Esophagus squamous epithelium (tissue), 5 donors: ENCODE measurements at places on chromosomes 12 and 14.

DNA sequence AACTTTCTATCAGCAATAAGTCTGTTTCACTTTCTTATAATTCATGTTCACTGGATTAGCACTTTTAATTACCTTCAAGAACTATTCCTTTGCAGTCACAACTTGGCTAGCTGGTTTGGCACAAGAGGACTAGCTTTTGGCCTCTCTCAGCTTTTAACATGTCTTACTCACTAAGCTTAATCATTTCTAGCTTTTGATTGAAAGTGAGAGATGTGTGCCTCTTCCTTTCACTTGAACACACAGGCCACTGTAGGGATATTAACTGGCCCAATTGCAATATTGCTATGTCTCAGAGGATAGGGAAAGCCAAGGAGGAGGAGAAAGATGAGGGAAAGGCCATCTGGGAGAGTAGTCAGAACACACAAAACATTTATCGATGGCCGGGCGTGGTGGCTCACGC is 92.7 kb downstream of the PRICKLE1 start:
- no peak for DNase-seq

DNA sequence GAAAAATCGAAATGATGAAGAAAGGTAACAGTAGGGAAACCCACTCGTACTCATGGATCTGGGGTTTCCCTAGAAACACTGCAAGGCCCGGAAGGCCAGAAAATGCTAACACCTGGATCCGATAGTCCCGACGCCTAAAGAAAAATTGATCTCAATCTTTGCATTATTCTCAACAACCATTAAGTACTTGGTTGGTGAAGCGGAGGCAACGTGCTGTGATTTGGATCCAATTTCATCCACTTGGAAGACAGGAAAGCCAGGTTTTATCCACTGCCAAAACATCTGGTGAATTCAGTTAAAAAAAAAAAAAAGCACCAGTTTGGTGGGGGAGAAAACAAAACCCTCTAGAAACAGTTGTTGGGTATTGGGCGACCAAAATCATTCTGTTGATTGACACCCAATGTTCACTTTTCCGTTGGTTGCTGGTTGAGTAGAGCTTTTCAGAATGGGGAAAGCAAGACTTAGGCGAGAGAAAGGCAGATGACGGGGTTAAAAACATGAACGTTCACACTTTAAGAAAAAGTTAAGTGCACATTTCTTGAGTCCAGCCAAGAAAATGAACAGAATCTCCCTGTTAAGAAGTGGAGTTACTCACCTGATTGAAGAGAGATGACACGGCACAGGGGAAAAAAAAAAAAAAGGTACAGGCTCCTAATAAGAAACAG is 41.9 kb upstream of the MED13L start:
- no peak for DNase-seq

DNA sequence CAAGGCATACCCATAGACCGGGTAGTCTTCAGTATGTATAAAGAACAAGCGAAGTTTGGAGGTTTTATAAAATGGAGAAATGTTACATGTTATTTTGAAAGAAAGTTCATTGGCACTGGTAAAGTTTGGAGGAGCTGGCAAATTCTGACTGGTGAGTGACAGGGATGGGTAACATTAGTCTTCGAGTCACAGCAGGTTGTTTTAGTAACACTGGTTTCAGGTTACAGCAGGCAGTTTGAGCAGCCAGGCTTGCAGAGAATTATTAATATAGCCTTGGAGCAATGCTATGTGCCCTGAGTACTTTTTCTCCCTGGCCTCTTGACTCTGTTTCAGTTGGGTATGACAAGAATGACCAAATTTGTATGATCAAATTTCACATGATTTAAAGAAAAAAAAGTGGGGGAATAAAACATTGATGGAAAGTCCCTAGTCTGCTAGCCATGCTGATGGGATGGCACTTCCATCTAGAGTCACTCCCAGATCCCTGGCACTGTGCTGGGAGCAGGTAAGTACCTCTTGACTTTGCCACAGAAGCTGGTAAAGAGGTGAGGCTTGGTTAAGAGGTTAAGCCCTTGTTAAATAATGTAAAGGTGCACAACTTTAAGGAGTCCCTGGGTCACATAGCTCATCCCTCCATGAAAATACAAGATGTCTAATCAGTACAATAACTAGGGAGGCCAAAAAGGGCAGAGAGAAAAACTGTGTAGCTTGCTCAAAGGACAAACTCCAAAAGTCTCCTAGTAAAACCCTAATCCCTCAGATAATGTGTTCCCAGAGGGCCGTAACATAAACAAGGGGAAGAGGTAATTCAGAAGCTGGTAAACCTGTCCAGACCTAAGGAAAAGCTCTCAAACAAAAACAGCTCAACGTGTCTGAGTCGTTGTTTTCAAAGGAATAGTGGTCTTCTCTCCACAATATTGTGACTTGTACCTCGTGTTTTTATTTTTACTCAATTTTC is 12.7 kb upstream of the SVOP start:
- DNase-seq: no peak

- no peak for DNase-seq
Measured at GRCh38 chr12:89469361-89469760, 55.2 kb downstream of the GALNT4 start.

DNA sequence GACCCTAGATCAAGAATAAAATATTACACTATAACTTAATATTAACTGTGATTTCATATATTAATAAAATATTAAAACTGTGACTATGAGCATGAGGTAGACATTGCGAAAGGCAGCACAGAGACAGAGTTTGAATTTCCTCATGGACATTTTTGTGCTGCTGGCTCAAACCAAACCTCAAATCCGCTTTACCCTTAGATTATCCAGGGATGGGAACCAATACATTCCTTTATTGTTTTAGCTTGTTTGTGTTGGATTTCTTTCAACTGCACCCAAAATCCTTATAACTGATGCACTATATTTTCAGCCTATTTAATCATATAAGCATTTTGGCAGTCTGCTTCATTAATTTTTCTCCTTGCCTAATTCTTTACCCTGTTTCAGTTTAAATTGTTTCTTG is 436.7 kb downstream of the ATP23 start:
- DNase-seq: no peak

GRCh38 chr12:6384499-6385436 is 806 bp downstream of the LTBR start:
- DNase-seq: no peak

- no peak for DNase-seq
Measured at GRCh38 chr12:125202421-125202820, 137.2 kb downstream of the AACS start.

DNA sequence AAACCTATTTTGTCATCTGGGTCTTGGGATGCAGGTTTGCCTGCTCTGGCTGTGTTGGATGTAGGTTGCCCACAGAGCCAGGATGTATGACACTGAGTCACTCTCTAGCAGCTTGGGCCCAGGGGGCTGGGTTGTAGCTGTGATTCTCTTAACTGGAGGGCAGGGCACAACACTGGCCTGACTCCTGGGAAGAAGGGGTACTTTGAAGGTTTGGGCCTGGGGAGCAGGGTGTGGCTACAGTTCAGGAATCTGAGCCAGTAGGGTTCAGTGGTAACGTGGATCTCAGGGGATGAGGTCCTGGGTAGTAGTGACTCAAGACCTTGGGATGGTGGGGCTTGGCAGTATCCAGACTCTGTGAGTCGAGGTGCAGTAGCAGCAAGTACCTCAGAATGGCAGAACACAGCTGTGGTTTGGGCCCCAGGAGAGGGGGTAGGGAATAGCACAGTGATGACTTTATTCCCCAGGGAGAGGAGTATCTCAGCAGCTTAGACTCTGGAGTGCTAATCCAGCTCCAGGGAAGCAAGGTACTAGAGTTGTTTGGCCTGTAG is 25.7 kb downstream of the TBC1D15 start:
- no peak for DNase-seq

DNA sequence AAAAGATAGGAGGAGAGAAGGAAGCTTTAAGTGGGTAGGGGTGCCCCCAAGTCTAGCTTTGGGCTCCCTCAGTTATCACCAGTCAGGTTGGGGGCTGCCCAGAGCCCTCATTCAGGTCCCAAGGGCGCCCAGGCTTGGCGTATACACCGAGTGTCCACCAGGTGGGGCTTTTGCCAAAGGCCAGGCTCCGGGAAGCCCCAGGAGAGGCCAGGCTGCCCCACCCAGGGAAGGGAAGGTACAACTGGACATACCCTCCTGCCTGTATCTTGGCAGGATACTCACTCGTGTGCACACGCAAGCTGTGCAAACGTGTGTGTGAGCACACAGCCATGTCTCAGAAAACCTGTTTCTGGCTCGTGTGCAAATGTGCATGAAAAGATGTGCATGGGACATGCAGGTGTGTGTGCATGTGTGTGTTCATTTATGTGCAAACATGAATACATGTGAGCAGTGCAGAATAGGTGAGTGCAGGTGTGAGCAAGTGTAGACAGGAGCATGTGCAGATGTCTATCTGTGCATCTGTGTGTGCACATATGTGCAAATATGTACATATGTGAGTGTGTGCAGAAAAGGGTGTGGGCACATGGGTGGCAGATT is 103.9 kb upstream of the MYL2 start:
- no peak for DNase-seq

GRCh38 chr14:94115058-94115591 is 4.6 kb downstream of the IFI27 start:
- no peak for DNase-seq

DNA sequence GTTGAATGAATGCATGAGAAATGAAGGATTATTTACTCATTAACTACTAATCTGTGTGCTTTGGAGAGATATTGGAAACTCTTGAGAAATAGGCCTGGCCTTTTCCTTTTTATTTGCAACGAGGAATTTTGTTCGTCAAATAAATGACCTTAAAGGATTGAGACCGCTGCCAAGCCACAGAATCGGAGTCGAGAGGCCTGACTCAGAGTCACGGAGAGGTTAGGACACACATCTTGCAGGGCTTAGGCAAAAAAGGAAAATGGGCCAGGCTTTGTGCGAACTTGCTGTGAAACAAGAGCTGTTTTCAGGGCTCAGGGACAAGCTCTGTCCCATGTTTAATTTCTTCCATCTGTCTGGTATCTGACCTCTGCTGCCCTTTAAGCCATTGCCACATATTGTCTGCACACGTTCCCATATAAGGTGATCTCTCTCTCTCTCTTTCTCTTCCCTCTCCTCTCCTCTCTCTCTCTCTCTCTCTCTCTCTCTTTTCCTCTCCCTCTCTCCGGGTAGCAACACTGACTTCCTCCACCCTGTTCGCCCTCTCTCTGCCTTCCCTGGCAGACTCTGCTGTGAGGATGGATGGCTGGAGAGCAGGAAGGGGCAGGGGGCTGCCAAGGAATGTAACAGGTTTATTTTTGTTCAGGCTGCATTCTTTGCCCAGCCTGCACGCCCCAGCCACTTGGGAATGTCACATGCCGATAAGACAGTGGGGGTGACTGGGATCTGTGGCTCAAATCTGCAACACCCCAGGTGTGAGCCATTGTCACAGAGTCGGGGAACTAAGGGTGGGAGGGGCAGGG is 14.9 kb upstream of the IFT81 start:
- DNase-seq: no peak

DNA sequence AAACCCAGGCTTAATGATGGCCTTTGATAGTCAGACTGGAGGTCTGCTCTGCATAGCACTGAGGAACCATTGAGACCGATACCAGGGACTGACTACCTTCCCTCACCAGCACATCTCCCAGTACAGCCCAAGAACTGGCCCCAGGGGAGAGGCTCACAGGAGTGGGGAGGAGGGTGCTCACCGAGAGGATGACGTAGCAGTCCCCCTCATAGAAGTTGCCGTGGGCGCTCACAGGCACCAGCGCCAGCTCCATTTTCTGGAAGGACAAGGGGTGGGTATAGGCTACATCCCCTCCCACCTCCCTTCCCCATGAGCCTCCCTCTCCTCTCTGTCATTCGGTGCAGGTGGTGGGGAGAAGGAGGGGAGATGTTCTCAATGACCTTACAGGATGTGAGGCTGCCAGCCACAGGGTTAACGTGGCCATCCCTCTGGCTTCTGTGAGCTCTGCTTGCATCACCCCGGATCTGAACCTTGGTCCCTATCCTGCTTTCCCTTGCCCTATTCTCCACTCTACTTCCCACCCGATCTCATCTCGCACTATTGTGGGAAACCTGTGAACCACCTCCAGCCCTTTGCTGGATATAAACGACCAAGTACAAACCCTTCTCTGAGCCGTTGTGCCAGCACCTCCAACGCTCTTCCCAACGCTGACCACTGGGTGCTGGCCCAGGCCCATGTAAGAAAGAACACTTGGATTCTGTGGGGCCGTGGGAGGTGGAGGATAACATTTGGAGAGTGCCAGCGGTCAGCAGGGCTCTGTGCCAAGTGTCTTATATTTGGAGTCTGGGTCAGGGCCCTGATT is 4.4 kb downstream of the AVIL start:
- no peak for DNase-seq

- DNase-seq: no peak
Measured at GRCh38 chr12:75661908-75662307, 150.5 kb upstream of the KRR1 start.

- DNase-seq: no peak
Measured at GRCh38 chr14:42141328-42141727, 534.7 kb downstream of the LRFN5 start.

GRCh38 chr14:32419429-32419828 is 90.3 kb downstream of the AKAP6 start:
- DNase-seq: no peak

DNA sequence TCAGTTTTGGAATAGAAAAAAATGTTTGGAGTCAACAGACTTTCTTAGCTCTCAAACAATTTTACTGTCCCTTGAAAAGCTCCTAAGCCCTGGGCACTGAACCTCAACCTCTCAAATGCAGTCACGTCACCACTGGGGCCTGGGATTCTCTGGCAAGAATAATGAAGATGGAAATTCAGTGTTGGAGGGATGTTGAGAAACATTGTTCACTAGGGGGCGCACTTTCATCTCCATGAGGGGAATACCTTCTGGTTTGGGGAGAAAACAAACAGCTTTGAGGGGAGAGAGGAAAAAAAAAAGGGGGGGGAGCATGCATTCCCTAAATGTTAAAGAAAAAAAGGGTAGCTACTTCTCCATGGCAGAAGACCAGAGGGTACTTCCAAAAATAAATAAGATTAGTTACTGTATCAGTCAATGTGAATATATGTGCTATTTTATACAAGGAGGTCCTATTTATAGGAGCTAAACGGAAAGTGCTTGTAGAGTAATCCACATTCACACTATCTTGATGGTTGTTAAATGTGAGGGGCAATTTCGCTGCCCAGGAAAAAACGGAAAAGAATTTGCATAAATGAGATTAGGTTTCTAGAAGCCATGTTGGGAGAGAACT is 5.8 kb upstream of the TBPL2 start:
- no peak for DNase-seq

GRCh38 chr12:108126990-108127501 is 2.0 kb upstream of the WSCD2 start:
- DNase-seq: no peak

GRCh38 chr12:127108360-127109215 is 1158.4 kb upstream of the TMEM132C start:
- DNase-seq: no peak

GRCh38 chr12:46299851-46300250 is 31.0 kb upstream of the SLC38A1 start:
- DNase-seq: no peak
